Left ventricle myocardium inferior (tissue), 1 donor: ENCODE measurements at places on chromosomes 12 and 14. TPM values are rescaled to one million over a fixed set of nuclear protein-coding genes. Genes with fewer than 3 reads are reported as not detected.

Gene FSCB
- not detected for total RNA-seq

Gene GLIPR1L1
- total RNA-seq, result not detected

- DNase-seq, result no peak
Observed at GRCh38 chr12:118358612-118359540, 13.8 kb downstream of the TAOK3 start.

GRCh38 chr12:38664661-38665269, 240.6 kb downstream of the CPNE8 start:
- DNase-seq, result no peak

- no peak for DNase-seq
Observed at GRCh38 chr14:61923348-61923747, 161.1 kb downstream of the SNAPC1 start.

GRCh38 chr12:69120354-69120753, 119.0 kb upstream of the CPSF6 start:
- no peak for DNase-seq

DNA sequence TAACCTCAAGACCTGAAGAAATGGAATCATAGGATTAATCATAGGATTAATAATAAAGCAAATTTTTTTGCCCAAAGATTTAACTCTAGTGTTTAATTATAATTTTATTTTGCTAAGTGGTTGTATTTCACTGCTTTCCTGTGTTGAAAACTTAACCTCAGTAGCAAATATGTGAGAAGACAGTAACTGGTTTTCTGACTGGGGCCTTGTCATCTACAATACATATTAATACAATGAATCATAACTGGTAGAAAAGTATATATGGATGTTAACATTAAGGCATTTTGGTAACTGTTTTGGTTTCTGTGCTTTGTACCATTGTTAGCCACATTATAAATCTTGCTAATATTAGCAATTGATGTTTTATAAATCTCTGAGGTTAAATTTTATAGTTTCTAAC, 92.2 kb downstream of the ACSS3 start:
- DNase-seq, result no peak
